HT1080 (cell line): ENCODE measurements at places on chromosomes 13 and 19. TPM values are rescaled to one million over a fixed set of nuclear protein-coding genes. Genes with fewer than 3 reads are reported as not detected.

SMIM24 gene
- total RNA-seq = not detected in 2 replicates

TMEM91 gene
- total RNA-seq = 1.2 and 5.3 TPM in 2 replicates

TGFB1 gene
- 17.4 and 59.9 TPM in 2 replicates for total RNA-seq

TMPRSS9 gene
- total RNA-seq = not detected in 2 replicates

RNF225 gene
- total RNA-seq = 0.24 TPM in 1 of 2 replicates, not detected in the other

RUBCNL gene
- 0.11 TPM in 1 of 2 replicates, not detected in the other for total RNA-seq

ZNF234 gene
- total RNA-seq = 6.7 and 8.1 TPM in 2 replicates

TPGS1 gene
- total RNA-seq = 40.7 and 48.2 TPM in 2 replicates

DPP9 gene
- total RNA-seq = 36.1 and 53.1 TPM in 2 replicates

PSPN gene
- total RNA-seq = 1.5 and 2.0 TPM in 2 replicates

PSG2 gene
- not detected in 2 replicates for total RNA-seq

RYR1 gene
- total RNA-seq = not detected in 2 replicates

C19orf47 gene
- 21.3 and 24.3 TPM in 2 replicates for total RNA-seq

GRCh38 chr19:5507065-5507909 lies 52.1 kb downstream of the ZNRF4 start:
- no peak for DNase-seq

- DNase-seq = no peak
Observed at GRCh38 chr13:27118428-27119054, 53.1 kb downstream of the USP12 start.

- DNase-seq = no peak
Observed at GRCh38 chr13:34943436-34944273, 1.6 kb downstream of the NBEA start.

DNA sequence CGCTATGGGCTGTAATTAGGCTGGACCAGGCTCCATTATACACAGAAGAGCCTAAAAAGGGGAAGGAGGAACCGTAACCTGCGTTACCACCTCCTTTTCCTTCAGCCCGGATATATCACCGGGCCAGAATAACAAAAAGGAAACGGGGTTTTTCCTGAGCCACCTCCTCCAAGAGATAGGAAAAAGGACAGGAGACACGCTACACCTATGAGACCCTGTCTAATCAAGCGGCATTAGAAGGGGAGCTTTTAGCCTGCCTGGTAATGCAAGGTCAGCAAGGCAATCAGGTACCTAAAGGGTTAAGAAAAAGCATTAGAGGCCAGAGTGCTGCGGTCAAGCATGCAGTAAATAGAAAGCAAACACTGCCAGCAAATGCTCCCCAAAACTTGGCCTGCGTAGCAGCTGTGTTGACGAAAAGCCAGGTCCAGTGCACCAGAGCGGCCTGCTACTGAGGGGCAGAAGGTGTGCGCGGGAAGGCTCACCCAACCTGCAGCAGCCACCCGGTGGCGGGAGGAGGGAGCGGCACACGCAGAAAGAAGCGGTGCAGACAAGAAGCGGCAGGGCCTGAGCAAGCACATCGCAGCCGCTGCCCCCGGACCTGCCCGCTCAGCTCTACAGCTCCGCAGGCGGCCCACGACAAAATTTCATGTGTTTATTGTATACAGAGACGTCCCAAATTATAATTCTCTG lies 1466.1 kb downstream of the UQCRFS1 start:
- no peak for DNase-seq

DNA sequence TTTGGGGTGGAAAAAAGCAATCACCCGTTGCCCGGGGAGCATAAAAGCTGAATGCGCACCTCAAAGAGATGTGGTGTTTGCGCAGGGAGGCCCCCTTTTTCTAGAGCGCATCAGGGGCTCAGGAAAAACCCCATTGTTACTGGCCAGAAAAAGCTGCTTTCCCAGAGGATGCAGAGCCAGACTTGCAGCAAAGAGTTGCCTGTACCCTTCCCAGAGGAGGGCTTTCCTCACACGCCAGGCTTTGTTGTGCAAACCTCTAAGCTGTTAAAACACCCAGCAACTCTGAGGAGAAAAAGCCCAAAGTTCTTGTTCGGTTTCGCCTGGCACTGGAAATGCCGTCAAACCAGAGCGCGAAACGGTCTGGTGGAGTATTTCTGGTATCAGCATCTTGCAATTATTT lies 29.3 kb downstream of the GSX1 start:
- no peak for DNase-seq

GRCh38 chr19:732148-733069 lies 18.5 kb upstream of the MISP start:
- no peak for DNase-seq

GRCh38 chr13:94317063-94317491 lies 162.4 kb downstream of the DCT start:
- no peak for DNase-seq

DNA sequence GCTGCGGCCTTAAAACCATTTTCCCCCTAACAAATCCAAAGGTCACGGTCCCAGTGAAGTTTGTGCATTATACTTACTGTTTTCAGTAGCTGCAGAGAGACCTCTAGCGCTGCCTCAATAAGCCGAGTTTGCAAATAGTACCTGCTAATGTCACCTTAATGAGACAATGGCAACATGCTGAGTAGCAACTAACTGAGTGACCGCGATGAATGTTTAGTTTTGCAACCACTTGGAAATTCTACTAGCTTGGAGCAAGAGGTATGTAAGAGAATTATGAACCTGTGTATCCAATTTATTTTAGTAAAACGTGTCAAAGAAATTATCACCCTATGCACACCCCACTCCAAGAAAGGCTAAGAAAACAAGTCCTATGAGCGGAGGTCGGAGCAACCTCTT lies 1.2 kb downstream of the KPNA3 start:
- peak; percentile 8 for DNase-seq

DNA sequence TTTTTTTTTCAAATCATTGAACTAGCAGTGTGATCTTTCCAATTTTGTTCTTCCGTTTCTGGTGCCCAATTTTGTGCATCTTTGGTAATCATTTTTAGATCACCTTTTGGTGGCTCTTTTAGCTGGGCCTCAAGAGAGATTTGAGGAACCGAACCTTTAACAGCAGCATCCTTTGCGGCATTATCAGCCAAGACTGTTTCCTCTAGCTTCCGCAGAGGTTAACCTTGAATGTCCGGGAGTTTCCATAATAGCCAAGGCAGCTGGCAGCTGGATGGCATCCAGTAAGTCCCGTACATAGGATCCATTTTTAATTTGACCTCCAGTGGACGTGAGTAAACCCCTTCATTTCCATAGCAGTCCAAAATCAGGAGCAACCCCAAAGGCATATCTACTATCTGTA lies 9.6 kb downstream of the IRGC start:
- no peak for DNase-seq

- no peak for DNase-seq
Observed at GRCh38 chr13:110265682-110266430, 41.1 kb downstream of the COL4A1 start.

- DNase-seq = no peak
Observed at GRCh38 chr13:103898481-103898880, 832.3 kb upstream of the SLC10A2 start.

GRCh38 chr13:72437458-72437857 lies 290.0 kb downstream of the MZT1 start:
- peak; percentile 74 for DNase-seq

GRCh38 chr19:45421947-45422498 lies 1.7 kb downstream of the ERCC1 start:
- DNase-seq = no peak

DNA sequence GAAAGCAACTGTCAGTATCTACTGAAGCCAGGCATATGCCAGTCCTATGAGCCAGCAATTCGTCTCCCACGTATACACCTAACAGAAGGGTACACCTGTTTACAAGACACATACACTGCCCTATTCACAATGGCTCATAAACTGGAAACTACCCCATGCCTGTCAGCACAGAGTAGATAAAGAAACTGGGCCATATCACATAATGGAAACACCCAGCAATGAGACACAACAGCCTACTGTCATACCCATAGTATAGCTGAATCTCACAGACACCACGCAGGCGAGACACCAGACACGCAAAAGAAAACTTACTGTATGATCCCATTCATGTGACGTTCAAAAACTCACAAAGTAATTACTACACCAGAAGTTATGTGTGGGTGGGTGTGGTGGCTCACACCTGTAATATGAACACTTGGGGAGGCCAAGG lies 15.7 kb downstream of the NOSIP start:
- DNase-seq = no peak

DNA sequence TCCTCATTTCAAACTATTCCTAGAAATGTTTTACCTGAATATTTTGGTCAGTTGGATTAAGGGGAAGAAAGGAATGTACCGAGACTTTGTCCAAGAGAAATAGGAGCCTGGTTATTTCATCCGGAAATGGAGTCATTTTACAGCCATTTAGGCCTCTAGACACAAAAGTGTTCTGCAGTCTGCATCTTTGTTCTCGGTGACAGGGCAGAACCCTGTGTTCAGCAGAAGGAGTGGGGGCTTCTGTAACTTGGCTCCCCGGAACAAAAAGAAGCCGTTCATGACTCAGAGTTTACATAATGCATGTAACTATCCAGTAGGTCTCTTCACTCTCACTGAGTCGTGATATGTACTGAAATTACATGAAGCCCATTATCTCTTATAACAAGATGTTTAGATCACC lies 21.6 kb upstream of the FNDC3A start:
- DNase-seq = peak; percentile 74

GRCh38 chr19:12350890-12351197 lies 14.6 kb downstream of the ZNF442 start:
- DNase-seq = no peak

GRCh38 chr19:8631425-8631819 lies 989 bp downstream of the NFILZ start:
- no peak for DNase-seq

DNA sequence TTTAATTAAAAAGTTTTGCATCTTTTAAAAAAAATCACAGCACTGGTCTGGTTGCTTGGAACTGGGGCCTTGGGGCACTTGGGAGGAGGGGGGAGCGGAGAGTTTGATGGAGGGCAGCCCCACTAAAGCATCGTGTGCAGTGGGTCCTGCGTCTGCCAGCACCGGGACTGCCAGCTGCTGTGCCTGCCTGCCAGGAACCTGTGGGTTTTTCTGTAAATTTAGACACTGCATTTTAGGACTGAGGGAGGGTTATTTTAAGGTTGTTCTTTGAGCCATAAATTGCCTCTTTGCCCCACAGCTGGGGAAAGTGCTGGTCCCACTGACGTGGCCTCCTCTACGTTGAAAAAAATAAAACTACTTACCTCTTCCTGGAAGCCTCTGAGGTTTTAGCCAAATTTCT lies 2.9 kb downstream of the KLF2 start:
- no peak for DNase-seq

DNA sequence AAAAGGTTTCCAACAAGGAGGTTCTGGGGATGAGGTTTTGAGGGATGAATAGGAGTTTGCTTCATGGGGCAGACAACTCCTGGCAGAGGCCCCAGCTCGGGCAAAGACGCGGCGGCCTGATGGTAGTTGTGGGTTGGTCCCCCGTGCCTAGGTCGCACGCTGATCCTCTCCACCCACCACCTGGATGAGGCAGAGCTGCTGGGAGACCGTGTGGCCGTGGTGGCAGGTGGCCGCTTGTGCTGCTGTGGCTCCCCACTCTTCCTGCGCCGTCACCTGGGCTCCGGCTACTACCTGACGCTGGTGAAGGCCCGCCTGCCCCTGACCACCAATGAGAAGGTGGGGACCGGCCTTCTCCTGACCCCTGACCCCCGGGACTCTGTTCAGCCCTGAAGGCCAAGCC lies 11.9 kb downstream of the ABCA7 start:
- no peak for DNase-seq

DNA sequence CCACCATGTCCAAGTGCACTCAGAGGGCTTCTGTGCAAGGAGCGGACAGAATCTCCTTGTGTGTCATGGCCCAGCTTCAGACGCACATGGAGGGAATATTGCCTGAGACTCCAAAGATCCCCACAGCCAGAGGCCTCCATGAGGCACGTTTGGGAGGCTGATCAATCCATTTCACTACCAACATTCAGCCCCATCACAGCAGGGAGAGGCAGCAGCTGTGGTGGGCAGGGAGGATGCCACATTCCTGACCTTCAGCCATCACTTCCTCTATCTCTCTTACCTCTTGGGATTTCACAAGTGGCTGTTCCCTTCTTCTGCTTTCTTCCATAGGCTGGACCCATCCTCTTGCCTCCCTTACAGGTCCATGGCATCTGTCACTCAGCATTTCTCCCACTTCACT lies 82.4 kb upstream of the MBNL2 start:
- DNase-seq = no peak

GRCh38 chr13:113411216-113412023 lies 41.9 kb downstream of the ADPRHL1 start:
- DNase-seq = peak; percentile 84

DNA sequence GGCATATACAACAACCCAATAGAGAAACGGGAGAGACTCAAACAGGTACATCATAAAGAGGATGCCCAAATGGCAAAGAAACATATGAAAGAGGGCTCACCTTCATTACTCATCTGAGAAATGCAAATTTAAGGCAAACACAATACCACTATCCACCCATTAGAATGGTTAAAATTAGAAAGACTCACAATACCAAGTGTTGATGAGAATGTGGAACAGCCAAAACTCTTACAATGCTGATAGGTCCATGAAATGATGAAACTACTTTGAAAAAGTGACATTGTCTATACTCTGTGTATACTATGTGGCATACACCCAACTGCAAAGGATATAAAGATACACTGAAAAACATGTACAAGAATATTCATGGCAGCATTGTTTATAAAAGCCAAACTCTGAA lies 96.2 kb upstream of the TSHZ3 start:
- no peak for DNase-seq

DNA sequence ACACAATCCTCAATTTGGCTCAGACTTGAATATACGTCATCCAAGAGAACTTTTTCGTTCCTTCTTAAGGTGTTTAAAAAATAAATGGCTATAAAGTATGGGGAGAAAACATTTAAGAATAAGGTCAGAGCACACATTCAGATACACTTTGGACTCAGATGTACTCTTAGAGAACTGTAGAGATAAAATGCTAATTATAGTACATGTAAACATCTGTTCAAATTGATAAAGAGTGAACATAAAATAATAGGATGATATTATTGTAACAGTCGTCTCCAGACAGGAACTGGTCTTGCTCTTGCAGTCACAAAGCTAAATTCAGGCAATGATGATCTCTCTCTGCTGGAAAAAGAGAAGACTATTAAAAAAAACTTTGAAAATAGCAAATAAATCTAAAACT lies 91.4 kb downstream of the RBM26 start:
- DNase-seq = no peak

GRCh38 chr19:36103842-36104552 lies 6.9 kb upstream of the OVOL3 start:
- no peak for DNase-seq

DNA sequence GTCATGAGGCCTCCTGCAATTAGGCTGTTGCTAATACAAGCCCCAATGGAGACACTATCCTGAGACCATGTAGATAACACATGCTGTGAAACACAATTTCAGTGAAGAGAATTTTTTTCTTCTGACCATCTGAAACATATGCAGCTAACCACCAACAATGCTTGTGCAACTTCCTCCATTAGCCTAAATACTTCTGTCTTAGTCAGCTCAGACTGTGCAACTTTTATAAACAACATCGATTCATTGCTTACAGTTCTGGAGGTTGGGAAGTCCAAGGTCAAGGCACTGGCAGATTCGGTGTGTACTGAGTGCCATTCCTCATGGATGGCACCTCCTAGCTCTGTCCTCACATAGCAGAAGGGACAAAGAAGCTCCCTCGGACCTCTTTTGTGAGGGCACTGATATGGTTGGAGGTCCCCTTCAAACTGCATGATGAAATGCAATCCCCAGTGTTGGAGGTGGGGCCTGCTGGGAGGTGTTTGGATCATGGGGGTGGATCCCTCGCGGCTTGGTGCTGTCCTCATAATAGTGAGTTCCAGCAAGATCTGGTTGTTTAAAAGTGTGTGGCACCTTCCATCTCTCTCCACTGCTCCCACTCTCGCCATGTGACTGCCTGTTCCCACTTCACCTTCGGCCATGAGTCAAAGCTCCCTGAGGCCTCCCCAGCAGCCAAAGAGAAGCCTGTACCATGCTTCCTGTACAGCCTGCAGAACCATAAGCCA lies 27.7 kb downstream of the STK24 start:
- DNase-seq = peak; percentile 71
